Stimulated activated CD8-positive, alpha-beta memory T cell treated with anti-CD3 and anti-CD28 coated beads, Interleukin-15, amount 100 ng/mL, for 1 hour (primary cell): ENCODE measurements at places on chromosomes 3 and 15.

- DNase-seq = peak; percentile 39
These were observed 15.7 kb downstream of the KIF9 start for GRCh38 chr3:47266709-47267489.

DNA sequence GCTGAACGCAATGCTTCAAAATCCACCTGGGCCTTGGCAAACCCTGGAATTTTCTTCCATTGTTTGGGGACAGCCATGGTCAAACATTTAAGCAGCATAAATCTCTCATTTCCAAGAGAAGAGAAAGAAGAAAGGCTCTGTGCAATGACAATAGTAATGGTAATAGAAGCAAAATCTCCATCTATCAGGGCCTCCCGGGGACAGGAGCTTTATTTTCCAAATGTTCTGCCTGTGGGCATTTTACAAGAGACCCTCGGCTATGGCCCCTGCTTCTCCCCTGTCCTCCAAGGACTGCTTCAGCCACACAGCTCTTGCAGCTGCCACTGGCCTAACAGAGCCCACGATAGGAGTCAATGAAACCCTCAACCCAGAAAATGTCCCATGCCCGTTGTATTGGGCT, 12.7 kb upstream of the FAM240A start:
- no peak for DNase-seq

GRCh38 chr3:133374708-133375402, 25.0 kb upstream of the BFSP2 start:
- no peak for DNase-seq

DNA sequence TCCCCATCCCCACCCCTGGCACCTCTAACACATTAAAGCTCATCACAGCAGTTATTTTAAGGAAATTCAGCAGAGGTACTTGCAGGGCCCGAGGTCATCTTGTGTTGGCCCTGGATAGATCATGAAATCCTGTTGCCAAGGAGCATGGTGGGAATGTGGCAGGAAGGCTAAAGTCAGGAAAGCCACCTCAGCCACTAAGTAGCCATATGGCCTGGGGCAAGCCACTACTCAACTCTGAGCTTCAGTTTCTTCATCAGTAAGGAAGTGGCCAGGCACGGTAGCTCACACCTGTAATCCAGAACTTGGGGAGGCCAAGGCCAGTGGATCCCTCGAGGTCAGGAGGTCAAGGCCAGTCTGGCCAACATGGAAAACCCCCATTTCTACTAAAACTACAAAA, 55.9 kb downstream of the LIPC start:
- DNase-seq = no peak

DNA sequence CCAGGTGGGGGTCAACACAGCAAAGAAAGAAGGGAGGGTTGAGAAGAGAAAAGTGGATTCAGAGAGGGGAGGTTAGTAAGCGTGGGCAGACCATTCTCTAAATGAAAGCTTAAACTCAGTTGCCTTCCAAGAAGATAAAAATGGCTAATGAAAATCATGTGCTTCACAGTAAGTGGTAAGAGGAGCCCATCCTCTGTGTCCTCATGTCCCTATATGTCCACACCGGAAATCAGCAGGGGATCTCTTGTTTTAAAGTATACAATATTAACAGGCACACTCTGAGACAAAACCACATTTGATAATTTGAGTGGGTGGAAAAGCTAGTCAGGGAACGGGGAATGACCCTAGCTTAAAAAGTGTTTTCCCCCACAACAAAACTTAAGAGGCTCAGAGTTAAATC, 4.4 kb upstream of the FOXP1 start:
- DNase-seq = no peak

GRCh38 chr3:9897408-9898372, 5.0 kb upstream of the IL17RE start:
- no peak for DNase-seq

GRCh38 chr3:66138336-66139313, 82.2 kb upstream of the SLC25A26 start:
- DNase-seq = no peak

- DNase-seq = no peak
These were observed 14.3 kb downstream of the TLE3 start for GRCh38 chr15:70083418-70083817.

GRCh38 chr15:57398336-57398735, 22.0 kb downstream of the CGNL1 start:
- no peak for DNase-seq

GRCh38 chr3:66220066-66220465, 735 bp upstream of the SLC25A26 start:
- no peak for DNase-seq

DNA sequence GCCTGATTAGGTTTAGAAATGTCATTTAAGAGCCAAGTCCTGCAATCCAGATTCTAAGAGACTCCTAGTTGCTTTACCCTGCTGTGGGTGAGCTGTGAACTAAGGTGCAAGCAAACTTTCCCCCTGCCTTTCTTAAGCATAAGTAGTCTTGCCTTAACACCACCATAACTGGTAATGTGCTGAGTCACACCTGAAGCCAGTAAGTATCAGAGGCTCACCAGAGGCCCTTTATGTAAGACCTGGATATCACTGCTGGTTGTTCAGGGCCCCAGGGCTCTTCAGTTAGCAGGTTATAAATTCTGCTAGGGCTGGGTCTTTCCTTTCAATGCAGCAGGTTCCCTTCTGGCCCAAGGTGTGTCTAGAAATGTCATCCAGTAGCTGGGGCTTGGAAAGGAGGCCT, 509.9 kb downstream of the VGLL3 start:
- DNase-seq = no peak

DNA sequence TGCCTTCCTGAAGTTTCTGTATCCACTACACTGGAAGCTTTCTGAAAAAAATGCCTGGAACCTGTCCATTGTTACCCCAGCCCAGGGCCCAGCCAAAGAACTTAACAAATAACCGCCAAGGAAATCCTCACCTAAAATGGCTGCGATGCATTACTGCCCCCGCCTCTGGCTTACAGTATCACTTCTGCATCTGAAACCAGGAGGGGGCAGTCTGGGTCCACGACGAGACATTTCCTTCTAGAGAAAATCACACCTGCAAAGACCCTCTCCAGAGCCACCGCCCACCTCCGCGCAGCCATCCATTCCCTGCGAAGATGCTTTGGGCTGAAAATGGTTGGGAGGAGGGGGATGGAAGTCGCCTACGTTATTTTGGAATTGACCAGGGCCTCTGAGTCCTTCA, 22.4 kb upstream of the CELF6 start:
- no peak for DNase-seq

DNA sequence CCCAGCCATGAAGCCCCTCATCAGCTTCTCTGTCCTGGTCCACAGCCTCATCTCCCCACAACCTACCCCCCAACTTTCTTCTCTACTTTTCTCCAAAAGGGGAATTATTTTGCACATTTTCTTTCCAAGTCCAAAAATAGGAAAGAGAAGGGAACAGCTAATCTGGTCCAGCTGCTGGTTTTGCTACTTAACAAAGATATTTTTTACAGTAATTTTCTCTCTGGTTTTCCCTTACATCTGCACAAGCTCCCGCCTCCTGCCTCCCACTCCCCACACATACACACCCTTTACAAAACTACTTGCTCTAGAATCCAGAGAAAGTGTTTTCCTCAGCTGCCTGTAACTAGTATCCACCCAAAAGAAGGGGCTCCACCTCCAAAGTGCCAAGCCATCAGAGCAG, 177.2 kb downstream of the POLR2M start:
- DNase-seq = no peak

GRCh38 chr3:180678231-180678630, 1.1 kb downstream of the CCDC39 start:
- DNase-seq = no peak

DNA sequence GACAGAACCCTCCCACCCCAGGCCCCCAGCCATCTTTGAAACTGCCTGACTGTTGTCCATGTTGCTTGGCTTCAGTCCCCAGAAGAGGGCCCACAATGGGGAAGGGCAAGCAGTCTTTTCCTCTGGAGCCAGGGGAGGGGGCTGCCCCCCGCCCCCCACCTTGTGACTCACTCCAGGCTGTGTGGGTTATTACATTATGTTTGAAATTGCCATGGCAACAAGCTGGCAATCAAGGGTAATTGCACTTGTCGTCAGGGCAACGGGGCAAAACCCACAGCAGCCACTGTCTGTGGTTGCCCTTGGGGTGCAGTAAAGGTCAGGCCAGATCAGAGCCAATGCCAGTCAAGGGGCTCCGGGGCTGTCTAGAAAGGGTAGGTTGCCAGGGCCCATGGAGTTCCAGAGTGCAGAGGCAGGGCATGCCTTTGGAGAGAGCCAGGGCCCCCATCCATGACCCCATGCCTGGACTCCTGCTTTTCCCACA, 3.1 kb upstream of the CAMKV start:
- no peak for DNase-seq

DNA sequence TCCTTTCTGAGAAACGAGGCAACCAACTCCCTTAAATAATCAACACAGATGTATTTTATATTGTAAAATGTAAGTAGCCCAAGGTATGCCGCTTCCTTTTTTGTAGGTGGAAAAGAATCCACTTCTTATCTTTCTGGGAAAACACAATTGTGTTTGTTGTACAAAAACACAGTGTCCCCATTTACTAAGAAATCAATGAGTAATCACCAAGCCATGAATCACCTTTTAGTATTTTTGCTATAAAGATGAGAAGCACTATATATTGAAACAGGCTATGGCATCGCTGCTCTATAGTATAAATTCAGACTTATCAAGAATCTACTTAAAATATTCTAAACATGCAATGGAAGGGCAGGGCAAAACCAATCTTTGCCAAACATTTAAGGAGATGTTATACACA, 104.0 kb downstream of the TNIK start:
- no peak for DNase-seq

- no peak for DNase-seq
These were observed 33.3 kb downstream of the MAPK6 start for GRCh38 chr15:52052066-52052935.

GRCh38 chr15:52352086-52352485, 56.5 kb upstream of the MYO5C start:
- DNase-seq = no peak
